Articular chondrocyte of knee joint (primary cell): ENCODE measurements at places on chromosomes 1 and 21. TPM values are rescaled to one million over a fixed set of nuclear protein-coding genes. Genes with fewer than 3 reads are reported as not detected.

The LAPTM5 gene
- total RNA-seq = 0.13 and 0.22 TPM in 2 replicates

The DMBX1 gene
- total RNA-seq = not detected in 2 replicates

The RGS13 gene
- total RNA-seq = not detected in 2 replicates

The NCAM2 gene
- total RNA-seq = 1.4 and 3.1 TPM in 2 replicates

The SYNC gene
- total RNA-seq = 111 and 116 TPM in 2 replicates

The KCNC4 gene
- 4.7 and 5.5 TPM in 2 replicates for total RNA-seq

The AMY2B gene
- total RNA-seq = 5.7 and 9.2 TPM in 2 replicates

The EXO5 gene
- 12.0 and 13.6 TPM in 2 replicates for total RNA-seq

The CFAP141 gene
- not detected in 2 replicates for total RNA-seq

The SLAMF9 gene
- total RNA-seq = 0.65 and 0.86 TPM in 2 replicates

The GJA8 gene
- not detected in 2 replicates for total RNA-seq

The TMEM51 gene
- total RNA-seq = 0.78 and 1.8 TPM in 2 replicates

The EIF2D gene
- total RNA-seq = 42.2 and 48.9 TPM in 2 replicates

The MAP3K21 gene
- total RNA-seq = 0.22 and 0.39 TPM in 2 replicates

The LRIF1 gene
- total RNA-seq = 15.5 and 19.7 TPM in 2 replicates

The TAF1A gene
- 13.5 and 15.5 TPM in 2 replicates for total RNA-seq

The AIRE gene
- total RNA-seq = not detected in 2 replicates

The NECTIN4 gene
- 0.13 TPM in 1 of 2 replicates, not detected in the other for total RNA-seq

The OR2G3 gene
- not detected in 2 replicates for total RNA-seq
